Activated effector memory CD4-positive, alpha-beta T cell treated with Interleukin-2 at 50 U/mL for 16 hours (primary cell): ENCODE measurements at places on chromosomes 2 and 18.

DNA sequence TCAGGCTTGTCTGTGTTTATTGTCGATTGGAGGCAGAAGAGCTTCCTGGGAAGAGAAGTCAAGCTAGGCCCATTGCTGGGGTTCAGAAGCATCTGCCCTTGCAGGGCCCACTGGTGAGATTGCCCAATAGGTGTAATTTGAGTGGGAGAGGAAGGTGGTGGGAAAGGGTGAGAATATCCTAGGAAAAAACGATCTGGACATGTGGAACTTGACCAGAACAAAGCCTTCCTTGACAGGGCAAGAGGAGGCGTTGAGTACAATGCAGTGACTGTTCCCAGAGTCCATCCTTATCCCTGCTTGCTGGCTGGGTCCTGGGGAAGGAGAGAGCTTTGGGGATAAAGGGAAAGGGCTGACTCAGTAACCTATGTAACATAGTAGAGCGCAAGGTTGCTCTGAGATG lies 27.1 kb downstream of the NABP1 start:
- no peak for DNase-seq

DNA sequence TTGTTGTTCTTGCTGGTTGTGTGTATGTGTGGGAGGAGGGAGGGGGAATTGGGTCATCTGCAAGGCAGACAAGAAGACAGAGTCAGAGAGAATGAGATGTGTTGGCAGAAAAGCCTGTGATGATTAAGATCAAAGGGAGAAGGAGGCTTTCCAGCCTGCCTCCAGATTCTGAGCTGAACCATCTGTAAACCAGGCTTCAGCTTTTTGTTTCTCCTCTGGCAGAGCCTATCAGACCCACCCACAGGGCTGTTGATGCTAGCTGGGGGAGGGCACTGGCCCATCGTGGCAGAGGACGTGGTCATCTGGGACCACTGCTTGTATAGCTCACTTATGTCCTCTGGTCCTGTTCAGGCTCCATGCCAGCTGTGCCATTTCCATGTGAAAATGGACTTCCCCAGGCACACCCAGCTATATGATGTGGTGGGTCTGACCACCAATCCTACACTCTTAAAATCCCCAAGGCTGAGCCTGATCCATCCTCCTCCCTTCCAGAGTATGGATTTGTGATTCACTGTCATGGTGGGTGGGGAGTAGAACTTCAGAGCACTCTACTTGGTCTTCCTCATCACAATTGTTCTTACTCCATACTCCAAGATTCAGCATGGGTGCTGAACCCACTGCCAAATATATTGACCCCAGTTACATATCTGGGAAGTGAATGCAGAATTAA lies 27.8 kb upstream of the COL6A3 start:
- no peak for DNase-seq

DNA sequence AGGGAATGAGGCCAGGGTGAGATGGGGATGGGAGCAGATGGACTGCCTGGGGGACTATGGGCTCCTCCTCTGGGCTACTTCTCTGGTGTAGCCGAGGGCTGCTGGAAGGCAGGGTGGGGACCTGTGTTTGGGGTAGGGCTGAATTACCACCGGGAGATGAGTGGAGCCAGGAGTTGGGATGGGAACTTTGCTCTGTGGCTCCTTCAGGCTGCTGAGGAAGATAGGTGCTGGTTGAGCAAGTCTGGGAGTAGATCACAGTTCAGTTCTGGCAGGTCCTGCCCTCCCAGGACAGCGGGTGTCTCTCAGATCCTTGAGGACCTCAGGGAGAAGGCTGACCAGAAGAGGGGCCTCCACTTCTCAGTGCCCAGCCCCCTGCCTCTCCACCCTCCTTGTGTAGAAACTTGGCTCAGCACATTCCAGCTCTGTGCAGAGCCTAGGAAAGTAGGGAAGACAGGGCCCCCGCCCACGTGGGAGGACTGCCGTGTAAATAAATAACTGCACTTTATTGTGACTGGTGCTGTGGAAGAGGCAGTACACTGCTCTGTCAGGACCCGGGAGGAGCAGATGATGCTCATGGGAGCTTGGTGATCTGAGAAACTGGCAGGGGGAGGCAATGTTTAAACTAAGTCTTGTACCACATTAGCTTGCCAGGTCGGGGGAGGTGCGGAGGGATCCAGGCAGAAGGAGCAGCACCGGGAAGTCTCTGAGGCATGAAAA lies 15.3 kb downstream of the TET3 start:
- DNase-seq, result no peak

GRCh38 chr2:3195641-3196476 lies 181.8 kb downstream of the EIPR1 start:
- no peak for DNase-seq

- no peak for DNase-seq
Observed at GRCh38 chr18:34867520-34867919, 157.4 kb downstream of the DTNA start.

GRCh38 chr18:61785588-61785987 lies 107.2 kb downstream of the RNF152 start:
- DNase-seq, result no peak

DNA sequence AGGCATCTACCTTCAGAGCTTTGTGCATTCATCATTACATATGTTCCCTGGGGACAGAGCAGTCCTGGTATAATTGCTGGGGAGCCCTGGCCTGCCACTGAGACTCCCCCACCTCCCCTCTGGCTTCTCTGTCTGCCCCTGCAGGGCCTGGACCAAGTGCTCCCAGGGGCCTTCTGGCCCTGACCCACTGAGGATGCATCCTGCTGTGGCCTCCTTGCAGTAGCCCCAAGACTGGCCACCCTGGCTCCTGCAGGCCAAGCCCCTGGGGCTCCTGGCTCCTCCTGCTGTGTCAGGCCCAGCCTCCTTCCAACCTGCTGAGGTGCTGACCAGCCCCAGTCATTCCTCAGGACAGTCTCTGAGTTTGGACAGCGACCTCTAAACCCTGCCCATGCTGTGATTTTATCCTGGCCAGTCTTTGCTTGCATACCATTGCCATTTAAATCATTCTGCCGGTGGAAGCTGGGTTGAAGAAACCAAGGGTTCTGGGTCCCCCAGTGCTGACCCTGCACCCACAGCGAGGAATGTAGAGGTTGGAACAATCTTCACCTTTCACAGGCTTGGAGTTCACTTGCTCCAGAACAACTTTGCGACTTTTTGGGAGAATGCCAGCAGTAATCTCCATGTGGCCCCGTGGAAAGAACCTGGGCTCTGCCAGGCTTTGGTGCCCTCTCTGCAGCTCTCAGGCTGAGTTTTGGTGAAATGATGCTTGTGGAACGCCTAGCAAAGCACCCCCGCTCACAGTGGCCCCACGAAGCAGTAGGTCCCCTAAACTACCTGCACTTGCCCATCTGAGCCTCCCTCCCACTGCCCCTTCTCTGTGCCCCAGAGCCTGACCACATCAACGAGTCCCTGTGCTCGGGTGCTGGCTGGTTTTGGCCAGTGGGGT lies 167.3 kb upstream of the GLI2 start:
- DNase-seq, result no peak

DNA sequence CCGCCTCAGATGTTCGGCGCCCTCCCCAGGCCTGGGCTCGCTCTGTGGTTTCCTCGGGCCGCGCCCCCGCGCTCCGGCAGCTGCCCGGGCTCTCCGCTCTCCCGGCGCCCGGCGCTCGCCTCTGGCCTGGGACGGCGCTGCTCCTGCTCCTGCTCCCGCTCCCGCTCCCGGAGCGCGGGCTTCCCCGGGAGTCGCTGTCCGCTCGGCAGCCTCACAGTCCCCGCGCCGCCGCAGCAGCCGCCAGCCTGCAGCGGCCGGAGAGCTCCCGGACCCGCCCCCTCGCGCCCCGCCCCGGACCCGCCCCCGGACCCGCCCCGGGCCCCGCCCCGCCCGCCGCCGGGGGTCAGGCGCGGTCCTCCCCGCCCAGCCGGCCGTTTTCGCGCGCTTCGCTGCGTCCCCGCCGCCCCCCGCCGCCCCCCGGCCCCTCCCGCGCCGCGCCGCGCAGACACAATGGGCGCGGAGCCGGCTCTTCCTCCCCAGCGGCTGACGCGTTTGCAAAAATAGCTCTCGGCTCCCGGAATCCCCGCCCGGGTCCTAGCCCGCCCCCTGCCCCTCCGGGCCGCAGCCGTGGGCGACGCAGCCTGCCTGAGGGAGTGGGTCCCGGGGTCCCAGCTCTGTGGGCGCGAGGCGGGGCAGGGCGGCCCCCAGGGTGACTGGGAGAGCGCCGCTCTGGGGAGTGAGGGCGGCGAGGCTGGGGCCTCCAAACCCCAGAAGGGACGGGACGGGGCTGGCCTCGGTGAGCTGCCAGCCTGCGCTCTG lies at the start of gene ARL4C:
Gene ARL4C, minus strand, starts transcription at position 247 of the 759 bp plus-strand sequence. CDS start 495 bp downstream, outside the sequence.
- DNase-seq, result peak; percentile 74

DNA sequence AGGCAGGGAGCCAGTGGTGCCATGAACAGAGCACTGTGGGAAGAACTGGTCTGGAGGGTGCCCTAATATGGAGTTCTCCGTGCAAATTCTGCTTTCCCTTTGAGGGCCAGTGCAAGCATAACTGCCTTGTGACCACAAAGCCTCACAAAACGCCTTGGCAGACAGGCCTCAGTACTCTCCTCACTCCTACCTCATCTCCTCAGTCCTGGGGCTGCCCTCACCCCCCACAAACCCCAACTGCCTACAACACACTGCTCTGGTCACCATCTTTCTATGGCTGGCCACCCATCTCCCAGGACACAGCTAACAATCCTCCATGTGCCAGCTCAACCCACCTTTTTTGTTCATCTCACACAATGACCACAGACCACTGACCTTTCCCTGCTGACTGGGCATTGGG lies 8.9 kb downstream of the COX5B start:
- DNase-seq, result no peak

GRCh38 chr2:51291762-51292551 lies 260.0 kb upstream of the NRXN1 start:
- no peak for DNase-seq

DNA sequence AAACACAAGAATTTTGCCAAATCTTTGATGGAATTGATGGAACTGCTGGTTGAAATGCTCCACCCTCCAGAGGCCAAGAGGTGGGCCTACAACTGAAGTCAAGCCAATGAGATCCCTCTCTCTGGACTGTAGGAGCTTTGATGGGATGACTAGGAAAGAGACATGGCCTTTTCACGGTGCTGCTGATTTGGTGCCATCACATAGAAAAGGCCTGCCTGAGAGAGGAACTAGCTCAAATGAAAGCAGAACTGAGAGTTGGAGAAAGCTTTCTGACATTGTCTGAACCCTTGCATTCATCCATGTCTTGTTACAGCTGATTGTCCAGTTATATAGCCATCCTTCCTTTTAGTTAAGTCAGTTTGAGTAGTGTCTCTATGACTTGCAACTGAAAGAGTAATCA lies 283.8 kb upstream of the LYPD1 start:
- DNase-seq, result no peak

DNA sequence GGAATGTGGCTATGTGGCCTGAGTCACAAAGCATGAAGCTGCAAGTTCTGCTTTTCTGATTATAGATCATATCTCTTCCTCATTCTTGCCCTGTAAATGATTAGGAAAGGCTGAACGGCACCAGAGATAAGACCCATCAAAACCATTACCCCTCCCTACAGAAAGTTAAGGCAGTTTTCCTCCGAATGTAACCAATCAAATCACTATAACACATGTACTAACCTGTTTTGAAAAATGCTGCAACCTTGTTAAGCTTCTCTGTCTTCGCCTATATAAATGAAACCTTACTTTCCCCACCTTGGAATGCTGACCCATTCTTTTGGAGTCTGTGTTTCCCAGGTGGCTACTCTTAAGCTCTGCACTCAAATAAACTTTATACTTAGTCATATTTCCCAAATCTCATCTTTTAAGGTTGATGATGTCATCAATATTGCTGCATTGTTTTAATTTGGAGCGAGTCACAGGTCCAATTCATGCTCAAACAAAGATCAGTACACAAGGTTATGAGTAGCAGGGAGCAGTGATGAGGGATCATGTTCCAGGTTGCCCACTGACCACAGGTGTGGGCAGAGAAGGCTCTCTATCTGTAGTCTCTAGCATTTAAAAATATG lies 662.3 kb downstream of the IRS1 start:
- no peak for DNase-seq

DNA sequence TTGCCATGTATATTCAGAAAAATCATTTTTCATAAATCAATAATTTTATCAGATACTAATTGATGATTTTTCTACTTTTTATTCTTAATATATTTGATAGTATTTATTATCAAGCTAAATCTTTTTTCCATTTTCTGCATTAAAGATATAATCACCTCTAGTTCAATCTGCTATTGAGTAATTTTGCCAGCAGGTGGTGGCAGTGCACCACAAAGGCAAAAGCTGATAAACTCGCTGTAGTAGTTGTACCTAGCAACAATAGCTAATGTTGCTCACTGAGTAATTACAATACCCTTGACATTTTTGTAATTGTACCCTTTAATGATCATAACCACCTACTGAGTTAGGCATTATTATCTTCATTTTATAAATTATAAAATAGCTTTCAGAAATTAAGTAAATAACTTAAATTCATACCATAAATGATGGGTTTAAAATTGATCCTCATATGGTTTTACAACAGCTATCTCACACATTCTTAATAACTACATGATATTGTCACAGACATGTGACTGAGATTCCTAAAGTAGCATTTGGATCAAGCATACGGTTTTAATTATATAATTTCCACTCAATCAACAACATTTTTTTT lies 52.0 kb upstream of the CALCRL start:
- no peak for DNase-seq

- DNase-seq, result no peak
Observed at GRCh38 chr2:20604951-20605381, 45.9 kb downstream of the HS1BP3 start.

DNA sequence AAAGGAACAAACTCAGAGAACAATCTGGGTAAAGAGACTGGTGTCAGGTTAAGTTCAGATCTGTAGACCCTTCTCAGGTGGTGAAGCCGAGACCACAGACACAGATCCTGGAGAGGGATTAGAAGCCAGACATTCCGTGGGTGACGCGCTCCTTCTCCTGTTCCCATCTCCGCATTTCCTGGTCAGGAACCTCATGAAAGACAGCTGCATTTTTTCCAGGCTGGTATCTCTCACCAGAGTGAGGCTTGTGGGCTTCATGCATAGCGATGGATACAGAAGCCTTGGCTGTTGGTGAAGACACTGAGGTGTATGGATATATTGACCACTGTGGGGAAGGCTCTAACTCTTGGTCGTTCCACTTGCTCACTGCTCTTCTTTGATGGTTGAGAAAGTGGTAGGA lies 152.6 kb downstream of the FAM210A start:
- no peak for DNase-seq

DNA sequence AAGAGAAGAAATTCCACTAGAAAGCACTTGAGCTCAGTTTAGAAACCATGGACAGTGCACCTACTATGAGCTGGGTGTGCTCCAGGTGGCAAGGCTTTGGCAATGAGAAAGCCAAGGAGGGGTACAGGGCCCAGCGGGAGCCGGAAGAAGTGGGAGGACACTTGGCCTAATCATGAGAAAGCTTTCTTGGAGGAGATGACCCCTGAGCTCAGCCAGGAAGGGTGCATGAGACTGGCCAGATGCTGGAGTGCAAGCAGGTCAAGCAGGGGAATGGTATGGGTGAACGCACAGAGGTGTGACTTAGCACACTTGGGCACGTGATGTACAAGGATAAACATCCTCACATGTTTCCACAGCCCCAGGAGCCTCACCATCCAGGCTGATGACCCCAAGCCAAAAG lies 97.2 kb upstream of the GLI2 start:
- no peak for DNase-seq

- DNase-seq, result no peak
Observed at GRCh38 chr2:190084704-190085103, 22.2 kb upstream of the MSTN start.
